AG04449 (cell line): ENCODE measurements at places on chromosomes 2 and 18.
A peak's percentile ranks its signal among the peaks of the same experiment; 100 is the strongest.

- no peak for DNase-seq
Observed at GRCh38 chr2:238865015-238865719, 17.3 kb downstream of the TWIST2 start.

- DNase-seq = no peak
Observed at GRCh38 chr2:212154477-212154878, 384.1 kb downstream of the ERBB4 start.

- peak; percentile 54 for DNase-seq
Observed at GRCh38 chr2:71935262-71935848, 212.3 kb downstream of the CYP26B1 start.

DNA sequence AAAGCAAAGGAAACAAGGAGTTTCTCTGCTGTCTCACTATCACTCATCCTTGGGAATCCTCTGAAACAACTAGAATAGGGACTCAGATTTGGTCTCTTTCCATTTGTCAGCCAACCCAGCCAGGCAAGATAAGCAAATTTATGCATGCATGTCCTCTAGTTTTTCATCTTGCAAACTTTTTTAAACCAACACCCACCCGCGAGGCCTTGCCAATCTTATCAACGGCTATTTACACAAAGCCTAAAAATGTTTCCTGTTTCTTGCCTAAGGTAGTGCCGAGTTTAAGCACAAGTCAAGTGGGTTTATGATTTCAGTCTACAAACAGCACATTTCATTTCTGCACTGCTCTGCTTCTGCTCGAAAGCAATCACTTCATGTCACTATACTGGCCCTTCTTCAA lies 240.9 kb downstream of the STK39 start:
- DNase-seq = no peak

- no peak for DNase-seq
Observed at GRCh38 chr2:165425556-165425955, 43.9 kb upstream of the CSRNP3 start.

DNA sequence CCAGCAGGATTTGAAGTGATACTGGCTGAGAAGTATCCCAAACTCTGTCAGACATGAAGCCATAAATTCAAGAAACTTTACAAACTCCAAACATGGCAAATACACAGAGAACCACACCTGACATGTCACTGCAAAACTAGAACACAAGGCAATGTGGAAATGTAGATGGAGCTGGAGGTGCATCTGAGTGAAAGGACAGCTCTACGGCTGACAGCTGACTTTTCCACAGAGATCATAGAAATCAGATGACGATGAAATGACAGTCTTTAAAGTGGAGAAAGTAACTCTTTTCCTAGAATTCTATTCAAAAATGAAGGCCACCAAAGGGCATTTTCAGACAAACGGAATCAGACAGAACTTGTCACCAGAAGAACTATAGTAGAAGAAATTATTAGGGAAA lies 97.5 kb downstream of the LDLRAD4 start:
- DNase-seq = no peak

- no peak for DNase-seq
Observed at GRCh38 chr2:59232394-59233165, 991.5 kb upstream of the FANCL start.

DNA sequence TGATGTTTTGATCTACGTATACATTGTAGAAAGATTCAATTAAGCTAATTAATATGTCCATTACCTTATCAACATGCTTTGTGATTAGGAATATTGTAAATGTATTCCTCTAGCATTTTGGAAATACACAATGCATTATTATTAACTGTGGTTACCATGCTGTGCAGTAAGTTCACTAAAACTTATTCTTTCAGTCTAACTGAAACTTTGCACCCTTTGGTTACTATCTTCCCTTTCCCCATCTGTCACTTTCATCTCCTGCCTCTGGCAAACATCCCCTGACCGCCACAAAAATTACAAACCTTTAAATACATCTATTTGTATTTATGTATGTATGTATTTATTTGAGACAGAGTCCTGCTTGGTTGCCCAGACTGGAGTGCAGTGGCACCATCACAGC lies 388.0 kb downstream of the NYAP2 start:
- no peak for DNase-seq

GRCh38 chr2:191253476-191253875 lies 8.3 kb downstream of the MYO1B start:
- no peak for DNase-seq

DNA sequence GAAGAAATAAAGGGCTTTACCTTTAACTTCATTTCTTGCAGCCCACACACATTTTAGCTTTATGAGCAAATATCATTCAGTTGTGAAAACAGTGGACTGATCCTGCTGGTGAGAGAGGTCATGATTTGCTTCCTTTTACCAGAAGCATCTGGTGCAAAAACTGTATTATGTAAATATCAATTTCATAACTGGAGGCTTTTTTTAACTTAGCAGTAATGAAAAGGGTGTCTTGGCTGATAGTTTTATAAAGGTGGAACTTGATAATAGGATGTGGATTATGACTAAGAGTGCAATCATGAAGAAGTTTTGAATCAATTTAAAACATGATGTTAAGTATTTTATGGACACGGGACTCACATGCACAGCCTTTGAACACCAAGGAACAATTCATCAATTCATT lies 304.4 kb downstream of the GULP1 start:
- no peak for DNase-seq

DNA sequence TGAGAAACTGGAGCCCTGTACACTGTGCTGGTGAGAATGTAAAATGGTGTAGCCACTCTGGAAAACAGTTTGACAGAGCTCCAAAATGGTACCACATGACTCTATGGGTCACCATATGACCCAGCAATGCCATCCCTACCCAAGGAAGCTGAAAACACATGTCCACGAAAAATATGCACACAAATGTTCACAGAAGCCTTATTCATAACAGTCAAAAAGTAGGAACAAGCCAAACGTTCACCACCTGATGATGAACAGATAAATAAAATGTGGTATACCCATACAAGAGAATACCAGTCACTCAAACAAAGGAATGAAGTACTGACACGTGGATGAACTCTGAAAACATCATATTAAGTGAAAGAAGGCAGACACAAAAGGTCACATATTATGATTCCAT lies 4.6 kb downstream of the AFG3L2 start:
- no peak for DNase-seq

GRCh38 chr2:160994141-160995002 lies 165.9 kb upstream of the TANK start:
- DNase-seq = no peak

DNA sequence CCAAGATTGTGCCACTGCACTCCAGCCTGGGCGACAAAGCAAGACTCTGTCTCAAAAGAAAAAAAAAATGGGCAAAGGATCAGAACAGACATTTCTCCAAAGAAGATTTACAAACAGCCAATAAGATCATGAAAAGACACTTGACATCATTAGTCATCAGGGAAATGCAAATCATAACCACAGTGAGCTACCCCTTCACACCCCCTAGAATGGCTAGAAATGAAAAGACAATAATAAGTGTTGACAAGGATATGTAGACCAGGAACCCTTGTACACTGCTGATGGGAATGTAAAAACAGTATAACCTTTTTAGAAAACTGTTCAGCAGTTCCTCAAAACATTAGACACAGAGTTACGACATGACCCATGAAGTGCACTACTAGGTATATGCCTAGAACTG lies 18.4 kb upstream of the MTERF4 start:
- no peak for DNase-seq

DNA sequence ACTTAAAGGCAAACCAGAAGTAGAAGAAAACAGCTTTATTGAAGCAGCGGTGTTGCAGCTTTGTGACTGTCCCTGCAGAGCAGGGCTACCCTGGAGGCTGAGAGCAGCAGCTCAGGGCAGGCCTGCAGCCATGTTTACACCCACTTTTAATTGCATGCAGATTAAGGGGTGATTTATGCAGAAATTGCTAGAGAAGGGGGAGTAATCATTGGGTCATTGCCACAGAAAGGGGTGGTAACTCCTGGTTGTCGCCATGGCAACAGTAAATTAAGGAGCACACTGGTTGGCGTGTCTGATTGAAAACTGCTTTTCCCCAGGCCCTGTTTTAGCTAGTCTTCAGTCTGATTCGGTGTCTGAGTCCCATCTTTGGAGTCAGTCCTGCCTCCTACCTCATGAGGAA lies 195.4 kb upstream of the HDAC4 start:
- DNase-seq = no peak

DNA sequence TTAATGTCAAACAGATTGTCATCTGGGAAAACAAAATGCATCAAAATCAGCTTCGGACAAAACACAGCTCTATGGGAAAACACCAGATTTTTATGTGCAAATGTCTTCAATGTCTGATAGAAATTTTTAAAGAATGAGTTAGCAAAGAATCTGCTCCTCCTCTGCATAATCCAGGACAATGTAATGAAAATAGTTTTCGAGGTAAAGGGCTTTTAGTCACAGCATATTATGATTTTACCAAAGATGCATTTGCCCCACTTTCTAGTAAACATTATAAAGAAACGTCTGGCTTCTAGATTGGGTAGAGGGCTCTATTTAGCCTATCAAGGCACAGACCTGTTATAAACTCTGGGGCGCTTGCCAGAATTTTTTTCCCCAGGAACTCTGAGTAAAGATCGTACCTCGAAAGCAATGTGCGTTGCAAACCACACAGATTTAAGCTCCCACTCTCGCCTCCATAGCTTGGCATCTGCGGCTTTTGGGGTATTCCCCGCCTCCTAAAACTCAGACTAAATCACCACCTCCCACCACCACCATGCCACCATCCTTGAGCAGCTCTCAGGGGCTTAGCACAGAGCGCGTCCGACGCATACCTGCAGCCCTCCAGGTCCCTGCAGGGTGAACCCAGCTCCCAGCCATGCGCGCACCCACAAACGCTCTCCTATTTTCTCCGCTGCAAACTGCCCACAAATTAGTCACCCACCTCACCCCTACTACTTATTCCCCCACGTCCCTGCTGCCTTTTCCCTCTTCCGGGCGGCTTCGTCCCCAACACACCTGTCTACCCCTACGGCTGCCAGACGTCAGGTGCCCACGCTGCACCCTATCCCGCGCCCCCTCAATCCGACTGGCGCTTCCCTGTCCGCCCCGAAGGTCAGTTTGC lies 829 bp downstream of the ACVR1C start:
- no peak for DNase-seq

DNA sequence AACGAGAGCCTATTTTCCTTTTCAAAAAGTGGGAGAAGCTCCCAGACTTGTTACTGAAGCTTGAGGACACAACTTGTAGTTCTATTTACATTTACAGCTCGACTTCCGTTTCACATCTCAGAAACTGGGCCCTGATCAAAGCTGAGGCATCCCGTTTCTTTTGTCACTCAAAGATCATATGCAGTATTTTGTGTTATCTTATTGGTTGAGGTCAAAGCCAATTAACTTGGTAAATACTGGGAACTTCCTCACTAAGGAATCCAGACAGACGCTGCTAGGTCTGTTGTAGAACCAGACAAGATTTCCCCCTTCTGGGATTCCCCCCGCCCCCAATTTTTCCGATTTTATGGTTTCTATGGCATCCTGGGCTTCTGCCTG lies 50.3 kb downstream of the TSN start:
- DNase-seq = no peak

DNA sequence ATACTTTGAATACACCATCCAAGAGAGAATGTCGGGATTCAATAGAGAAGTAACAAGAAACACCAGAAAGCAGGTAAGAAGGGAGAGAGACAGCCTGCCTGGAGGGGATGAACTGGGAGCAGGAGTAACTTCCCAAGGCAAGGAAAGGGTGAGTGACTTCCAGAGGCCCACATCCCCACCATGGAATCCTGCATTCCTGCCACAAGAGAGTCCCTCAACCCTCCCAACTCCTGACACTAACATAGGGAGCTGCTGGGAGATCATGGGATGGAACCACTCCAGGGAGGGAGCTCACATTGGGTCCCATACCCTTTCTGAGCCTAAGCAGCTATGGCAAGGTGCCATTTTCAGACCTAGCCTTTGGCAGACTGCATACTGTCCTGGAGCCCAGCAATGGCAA lies 5.5 kb upstream of the TMEM163 start:
- no peak for DNase-seq

GRCh38 chr2:45607701-45608100 lies 3.4 kb downstream of the SRBD1 start:
- DNase-seq = no peak

DNA sequence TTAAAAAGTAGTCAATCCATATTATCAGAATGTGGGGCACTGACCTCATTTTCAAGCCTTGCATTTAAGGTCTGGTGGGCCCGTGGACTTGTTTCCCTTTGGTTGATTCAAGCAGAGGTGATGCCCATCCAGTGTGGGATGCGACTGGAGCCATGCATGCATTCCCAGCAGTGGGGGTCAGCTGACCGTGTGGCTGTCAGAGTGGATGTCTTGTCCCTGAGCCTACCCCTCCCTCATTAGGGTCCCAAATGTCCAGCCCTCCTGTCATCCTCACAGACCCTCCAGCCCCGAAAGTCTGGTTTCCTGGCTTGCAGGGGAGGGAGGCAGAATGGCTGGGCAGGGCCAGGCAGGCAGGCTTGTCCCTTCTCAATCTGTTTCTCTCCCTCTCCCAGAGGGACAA lies 67.3 kb upstream of the SH3RF3 start:
- no peak for DNase-seq

DNA sequence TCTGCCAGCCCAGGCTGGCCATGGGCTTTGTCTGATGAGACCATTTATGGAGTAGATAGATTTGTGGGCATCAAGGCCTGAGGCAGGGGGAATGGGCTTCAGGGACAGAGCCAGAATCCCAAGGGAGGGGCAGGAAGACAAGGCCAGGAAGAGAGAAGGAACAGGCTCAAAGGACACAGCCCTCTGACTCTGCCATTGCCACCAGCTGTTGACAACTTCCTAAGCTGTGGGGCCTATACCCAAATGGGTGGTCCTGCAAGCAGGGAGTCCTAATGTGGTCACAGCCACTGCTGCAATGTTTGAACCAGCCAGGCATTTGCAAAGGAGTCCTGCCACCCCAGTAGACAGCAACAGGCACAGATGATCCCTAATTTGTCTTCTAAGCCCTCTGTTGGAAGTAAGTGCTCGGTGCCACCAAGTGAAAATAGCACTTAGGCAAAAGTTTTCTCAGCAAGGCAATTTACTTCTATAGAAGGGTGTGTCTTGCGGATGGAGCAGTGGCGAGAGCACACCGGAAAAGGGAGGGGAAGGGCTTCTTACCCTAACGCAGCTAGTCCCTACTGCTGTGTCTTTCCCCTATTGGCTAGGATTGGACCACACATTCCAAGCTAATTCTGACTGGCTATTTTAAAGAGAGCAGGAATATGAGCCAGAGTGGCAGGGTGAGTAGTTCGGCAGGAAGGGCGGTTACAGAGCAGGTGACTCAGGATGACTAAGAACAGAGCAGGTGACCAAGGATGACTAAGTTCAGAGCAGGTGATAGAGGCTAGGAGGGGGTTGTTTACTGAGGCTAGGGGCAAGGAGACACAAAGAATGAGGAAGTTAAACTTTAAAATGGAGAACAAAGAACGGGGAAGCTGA lies 47.2 kb downstream of the C1QL2 start:
- no peak for DNase-seq

DNA sequence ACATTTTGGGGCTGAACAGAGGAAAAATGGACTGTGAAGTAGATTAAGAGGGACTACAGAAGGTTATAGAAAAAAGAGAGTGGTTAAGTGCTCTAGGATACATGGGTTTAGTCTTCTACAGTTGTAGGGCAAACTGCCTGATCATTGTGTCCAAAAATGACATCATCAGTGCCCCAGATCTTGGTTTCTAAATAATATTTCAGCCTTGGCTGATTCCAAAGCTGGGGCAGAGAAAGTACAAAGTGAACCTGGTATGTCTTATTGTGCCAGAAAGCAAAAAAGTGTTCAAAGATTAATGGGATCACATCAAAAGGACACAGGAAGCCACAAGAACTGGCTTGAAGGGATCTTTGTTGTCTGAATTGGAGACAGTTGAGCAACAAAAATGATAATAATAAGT lies 97.1 kb upstream of the ZNF521 start:
- DNase-seq = no peak
